ENCODE measurements at places on chromosomes 6 and 20.

DNA sequence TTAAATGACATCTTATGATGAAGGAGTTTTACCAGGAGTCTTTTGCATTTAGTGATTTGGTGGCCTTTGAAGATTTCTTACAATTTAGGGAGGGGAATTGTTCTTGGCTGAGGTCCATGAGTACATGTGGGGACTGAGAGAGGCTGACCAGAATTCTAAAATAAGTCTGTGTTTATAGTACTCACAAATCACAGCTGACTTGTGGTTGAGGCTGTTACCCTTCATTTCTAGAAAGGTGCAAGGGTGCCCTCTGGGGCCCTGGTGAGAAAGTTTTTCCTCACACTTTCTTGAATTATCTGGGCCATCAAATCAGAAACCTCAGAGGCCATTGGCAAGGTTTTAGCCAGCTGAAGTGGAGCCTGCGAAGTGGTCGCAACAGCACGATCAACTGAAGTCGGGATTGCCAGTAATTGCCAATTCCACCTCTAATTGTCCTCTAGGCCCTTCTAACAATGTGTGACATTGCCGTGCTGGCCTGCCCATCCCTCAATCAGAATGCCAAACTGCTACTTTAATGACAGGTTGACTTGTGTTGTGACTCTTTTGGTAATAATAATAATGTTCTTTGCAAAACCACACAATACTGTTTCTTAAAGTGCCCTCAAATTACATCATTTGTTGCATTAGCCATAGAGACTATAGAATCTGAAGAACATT lies 221.6 kb downstream of the OGFRL1 start:
- DNase-seq, result peak; percentile 28

DNA sequence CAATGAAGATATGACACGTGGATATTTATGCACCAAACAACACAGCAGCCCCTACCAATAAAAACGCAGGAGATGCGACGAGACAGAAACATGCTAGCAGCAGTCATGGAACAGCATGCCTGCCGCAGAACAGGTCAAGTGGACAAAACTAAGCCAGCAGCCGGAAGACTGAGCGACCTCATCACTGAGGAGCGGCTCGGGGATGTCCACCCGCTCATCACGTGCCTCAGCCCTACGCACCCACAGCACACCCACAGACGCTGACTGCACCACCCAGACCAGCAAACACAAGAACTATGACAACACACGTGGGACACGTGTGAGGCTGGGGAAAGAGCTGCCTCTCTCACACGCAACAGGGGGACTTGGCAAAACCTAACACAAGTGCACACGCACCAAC lies 81.7 kb downstream of the TAF4 start:
- no peak for DNase-seq

DNA sequence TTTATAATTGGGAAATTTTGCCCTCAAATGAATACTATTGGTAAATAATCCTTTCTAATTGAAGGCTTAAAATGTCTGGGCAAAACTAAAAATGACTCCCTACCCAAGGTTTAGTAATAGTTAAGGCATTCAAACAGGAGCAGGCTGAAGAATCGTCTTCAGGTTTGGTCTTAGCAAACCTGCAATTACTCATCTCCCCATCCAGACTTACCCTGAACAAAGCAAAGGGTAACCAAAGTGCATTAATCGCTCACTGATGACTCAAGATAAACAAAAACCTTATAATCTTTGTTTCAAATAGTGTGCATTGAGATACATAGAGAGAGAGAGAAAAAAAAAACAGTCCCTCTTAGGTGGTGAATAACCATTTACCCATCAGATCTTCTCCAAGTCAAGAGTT lies 225.5 kb downstream of the BMP2 start:
- DNase-seq, result no peak

GRCh38 chr6:70764706-70765105 lies 97.0 kb downstream of the SMAP1 start:
- no peak for DNase-seq

DNA sequence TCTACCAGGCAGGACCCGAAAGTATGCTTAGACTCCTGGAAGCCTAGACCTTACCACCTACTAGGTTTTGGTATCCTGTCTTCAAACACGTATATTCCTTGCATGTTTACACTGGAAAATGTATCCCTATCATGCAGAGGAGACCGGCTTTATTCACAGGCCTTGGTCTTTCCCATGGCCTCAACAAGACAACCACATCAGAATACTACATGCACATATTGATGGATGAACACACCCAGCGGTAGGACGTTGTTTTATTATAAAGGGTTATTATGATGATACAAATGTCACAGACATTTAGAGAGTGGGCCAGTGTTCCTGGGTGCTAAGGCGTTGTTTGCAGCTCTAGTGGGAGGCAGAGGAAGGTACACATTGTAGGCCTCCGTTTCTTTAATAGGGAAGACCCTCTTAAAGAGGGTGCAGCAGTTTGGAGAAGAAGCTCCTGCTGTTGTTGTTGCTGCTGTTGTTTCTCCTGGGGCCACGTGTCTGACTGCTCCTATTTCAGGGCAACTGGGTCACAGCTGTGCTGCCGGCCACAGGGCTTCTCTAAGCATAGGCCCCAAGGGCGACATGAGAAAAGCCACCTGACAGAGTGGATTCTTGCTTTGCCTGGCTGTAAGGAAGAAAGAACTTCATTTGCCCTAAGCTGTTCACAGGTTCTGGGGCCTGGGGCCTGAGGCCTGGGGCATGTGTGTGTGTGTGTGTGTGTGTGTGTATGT lies 98.3 kb upstream of the SASH1 start:
- no peak for DNase-seq

DNA sequence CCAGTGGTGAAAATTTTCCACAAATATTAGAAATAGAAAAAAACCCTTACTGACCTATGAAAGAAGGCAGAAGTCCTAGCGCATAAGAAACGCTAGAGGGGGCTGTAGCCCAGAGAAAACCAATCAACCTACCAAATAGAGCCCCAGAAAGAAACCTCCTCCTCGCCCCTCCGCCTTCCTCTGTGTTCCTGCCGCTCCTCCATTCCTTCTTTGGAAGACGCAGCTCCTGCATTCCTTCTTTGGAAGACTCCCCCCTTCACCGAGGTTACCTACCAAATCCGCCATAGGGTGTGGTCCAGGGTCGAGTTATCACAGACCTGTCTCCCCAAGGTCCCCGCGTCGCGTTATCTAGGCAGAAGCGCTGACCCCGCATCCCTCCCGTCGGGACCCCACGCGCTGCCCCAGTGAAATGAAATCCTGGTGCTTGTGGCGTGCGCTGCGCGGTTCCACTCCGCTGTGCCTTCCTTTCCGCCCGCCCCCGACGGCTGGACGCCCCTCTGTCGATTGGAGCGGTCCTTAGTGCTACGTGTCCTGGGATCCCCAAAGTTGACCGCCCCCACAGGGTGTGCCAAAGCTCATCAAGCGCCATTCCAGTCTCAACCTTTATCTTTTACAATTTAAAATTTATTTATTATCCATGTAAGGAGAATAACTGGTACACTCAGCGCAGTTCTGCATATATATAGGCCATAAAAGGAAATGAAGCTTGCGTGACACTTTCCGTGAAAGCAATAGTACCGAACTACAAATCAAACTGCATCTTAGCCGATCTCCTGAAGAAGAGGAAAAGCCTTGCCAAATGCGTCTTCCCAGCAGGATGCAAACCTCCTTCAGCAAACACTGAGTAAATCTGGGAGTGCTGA lies 13.0 kb downstream of the RPP21 start:
- DNase-seq, result peak; percentile 82

DNA sequence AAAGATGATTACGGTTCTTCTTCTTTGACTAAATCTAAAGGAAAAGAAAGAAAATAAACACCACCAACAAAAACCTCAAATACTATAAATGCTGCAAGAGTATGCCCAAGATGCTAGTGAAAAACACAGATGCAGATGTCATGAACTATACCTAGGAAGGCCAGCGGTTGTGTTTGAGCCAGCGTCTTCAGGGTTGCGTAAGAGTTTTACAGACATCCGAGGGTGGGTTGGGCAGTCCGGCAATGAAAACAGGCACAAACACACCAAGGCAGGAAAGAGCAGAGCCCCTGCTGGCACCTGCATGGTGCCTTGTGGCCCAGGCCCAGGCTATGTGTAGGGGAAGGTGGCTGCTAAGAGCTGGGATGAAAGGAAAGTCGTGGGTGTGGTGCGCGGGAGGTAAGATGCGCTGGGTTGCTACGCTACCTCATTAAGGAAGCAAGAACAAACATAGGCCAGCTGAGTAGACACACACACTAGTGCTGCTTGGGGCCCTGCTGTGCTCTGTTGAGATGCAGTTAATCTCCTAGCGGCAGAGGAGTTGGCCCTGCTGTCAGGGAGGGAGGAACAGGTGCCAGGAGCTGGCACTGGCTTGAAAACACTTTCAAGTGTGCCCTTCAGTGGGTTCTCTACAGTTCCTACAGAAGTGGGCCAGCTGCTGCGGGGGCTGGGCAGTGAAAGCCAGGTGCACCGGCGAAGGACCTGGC lies 170.2 kb upstream of the PLN start:
- DNase-seq, result no peak

- DNase-seq, result no peak
Measured at GRCh38 chr6:114049367-114049966, 78.5 kb upstream of the HDAC2 start.

- peak; percentile 11 for DNase-seq
Measured at GRCh38 chr6:121851056-121851455, 415.6 kb downstream of the GJA1 start.

- no peak for DNase-seq
Measured at GRCh38 chr6:101883505-101883904, 490.0 kb downstream of the GRIK2 start.

- DNase-seq, result no peak
Measured at GRCh38 chr20:12982098-12982497, 26.7 kb upstream of the SPTLC3 start.

DNA sequence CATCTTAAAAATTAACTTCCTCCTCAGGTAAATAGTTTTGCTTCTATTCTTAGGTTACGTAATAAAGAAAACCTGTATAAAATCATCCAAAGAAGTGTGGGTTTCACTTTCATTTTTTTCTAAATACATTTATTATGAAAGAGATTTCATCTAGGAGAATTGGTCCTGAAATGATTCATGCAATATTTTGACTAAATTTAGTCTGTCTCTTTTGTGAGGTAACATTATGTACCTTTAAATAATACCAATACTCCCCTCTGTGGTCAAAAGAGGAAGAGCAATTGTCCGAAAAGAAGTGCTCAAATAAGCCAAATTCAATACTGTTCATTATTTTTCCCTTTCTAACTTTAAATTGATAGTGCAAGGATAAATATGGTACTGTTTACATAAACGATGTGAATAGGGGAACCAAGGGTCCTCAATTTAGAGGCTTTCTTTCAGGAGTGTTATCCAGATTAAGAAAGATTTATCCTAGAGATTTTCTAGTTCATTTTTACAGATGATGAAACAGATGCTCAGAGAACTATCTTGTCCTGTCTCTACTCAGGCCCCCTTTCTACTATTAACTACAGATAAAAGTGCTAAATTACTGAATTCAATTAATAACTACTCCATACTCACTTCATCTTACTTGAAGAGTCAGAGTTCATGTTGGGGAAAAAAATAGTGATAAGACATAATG lies 26.2 kb downstream of the CYP39A1 start:
- DNase-seq, result no peak

GRCh38 chr6:137901454-137901853 lies 34.4 kb downstream of the TNFAIP3 start:
- DNase-seq, result no peak

DNA sequence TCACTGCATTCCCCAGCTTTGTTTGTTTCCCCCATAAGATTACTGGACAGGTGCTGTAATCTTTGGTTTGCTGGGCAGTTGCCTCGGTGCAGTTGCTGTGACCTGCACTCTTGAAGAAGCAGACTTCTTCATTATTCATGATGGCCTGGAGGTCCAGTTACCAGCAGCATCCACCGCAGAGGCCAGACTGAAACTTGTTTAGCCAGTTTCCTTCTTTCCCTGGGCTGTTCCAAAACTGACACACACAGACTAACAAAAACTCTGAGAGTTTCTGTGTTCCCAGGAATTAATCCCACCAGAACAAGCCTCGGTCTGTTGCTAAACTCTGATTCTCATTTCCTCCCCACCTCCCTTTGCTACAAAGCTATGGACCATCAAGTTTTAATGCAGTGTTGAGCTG lies 144.1 kb downstream of the QRSL1 start:
- DNase-seq, result no peak

- DNase-seq, result no peak
Measured at GRCh38 chr6:11201772-11202512, 30.5 kb downstream of the NEDD9 start.

- DNase-seq, result no peak
Measured at GRCh38 chr6:1400126-1400850, 10.9 kb downstream of the FOXF2 start.

DNA sequence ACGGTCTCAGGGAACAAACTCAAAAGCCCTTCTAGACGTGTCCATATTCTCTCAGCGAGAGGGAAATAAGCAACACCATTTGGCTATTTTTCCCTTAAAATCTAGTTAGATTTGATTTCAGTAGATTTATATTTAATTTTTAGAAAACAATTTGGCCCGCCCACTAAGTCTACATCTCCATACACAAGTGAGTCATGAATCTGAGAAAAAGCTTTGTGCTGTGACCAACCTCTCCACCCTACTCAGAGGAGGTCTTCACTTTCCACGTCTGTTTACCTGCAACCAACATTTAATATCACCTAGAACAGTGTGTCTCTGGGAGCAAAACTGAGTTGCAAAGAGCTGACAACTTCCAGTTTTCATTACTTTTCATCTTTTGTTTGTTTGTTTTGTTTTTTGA lies 48.6 kb downstream of the HAO1 start:
- DNase-seq, result no peak

GRCh38 chr6:107491760-107492660 lies 2.1 kb downstream of the SOBP start:
- no peak for DNase-seq

- no peak for DNase-seq
Measured at GRCh38 chr6:88165087-88165843, 882 bp downstream of the CNR1 start.

DNA sequence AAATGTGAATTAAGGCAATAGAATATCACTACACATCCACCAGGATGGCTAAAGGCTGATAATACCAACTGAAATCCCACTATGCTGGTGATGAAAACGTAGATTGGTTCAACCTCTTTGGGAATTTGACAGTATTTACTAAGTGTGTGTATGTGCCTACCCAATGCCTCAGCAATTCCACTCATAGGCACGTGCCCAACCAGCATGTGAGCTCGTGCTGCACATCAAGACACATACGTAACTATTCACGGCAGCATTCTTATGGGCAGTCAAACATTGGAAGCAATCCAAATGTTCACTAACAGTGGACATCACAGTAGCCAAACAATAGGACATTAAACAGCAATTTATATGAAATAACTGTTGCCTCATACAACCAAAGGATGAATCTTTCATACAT lies 15.7 kb upstream of the AFDN start:
- no peak for DNase-seq

GRCh38 chr20:40173872-40174271 lies 515.2 kb downstream of the MAFB start:
- DNase-seq, result no peak

DNA sequence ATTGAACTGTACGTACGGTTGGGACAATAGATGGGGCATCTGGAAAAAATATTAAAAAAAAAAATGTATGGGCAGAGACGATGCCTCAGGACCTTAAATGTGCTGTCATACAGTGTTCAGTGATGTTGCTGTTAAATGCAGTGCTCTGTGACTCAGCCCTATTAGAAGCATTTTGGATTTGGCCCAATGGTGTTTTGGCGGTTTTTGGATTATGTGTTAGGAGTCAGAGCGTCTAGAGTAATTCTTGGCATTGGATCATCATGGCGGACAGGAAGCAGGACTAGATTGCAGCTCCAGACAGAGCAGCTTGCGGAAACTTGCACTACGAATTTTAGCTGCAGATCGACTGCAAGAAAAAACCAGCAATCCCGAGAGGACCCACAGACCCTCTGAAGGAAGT lies 280.0 kb downstream of the SOX4 start:
- no peak for DNase-seq
